Caco-2 (cell line): ENCODE measurements at places on chromosomes 7 and 10.
A peak's percentile ranks its signal among the peaks of the same experiment; 100 is the strongest.

GRCh38 chr10:131706952-131707351 lies 193.9 kb upstream of the PPP2R2D start:
- peak; percentile 9 for DNase-seq

GRCh38 chr7:129824291-129825208 lies 128.2 kb downstream of the UBE2H start:
- DNase-seq, result peak; percentile 94

- DNase-seq, result no peak
Observed at GRCh38 chr7:21191321-21192073, 236.4 kb upstream of the SP4 start.

- no peak for DNase-seq
Observed at GRCh38 chr10:64148607-64149006, 627.4 kb downstream of the REEP3 start.

- no peak for DNase-seq
Observed at GRCh38 chr7:23114896-23115295, 9.3 kb downstream of the KLHL7 start.

DNA sequence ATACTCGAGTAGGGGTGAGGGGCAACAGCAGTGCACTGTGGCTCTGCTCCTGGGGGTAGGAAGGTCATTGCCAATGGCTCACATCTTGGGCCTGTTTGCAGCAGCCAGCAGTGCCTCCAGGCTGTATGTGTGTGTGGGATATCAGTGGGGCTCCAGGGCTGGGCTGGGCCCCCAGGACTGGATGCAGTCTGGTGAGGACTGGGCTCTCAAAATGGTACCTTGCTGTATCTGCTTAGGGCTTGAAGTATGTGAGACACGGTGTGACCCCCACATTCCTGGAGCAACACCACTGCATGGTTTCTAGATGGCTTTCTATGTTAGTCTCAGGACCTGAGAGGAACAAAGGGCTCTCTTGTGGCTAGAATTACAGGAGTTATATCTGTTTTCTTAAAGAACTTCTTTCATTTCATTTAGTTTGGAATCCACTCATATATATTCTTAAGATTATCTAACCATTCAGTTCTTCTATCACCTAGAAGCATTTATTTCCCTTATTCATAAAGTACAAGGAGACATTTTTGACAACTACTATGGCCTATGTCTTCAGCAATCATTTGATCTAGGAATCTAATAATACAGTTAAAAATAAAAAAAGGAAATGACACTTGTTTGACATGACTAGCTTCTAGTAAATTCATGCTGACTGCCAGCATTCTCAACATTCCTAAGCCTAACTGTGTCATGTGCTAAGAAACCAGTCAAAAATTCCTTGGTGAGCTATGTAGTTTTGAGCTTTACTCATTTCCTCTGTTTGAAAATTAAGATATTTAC lies 443.2 kb upstream of the SEMA3A start:
- DNase-seq, result no peak

- no peak for DNase-seq
Observed at GRCh38 chr10:14219411-14219810, 111.3 kb downstream of the FRMD4A start.

DNA sequence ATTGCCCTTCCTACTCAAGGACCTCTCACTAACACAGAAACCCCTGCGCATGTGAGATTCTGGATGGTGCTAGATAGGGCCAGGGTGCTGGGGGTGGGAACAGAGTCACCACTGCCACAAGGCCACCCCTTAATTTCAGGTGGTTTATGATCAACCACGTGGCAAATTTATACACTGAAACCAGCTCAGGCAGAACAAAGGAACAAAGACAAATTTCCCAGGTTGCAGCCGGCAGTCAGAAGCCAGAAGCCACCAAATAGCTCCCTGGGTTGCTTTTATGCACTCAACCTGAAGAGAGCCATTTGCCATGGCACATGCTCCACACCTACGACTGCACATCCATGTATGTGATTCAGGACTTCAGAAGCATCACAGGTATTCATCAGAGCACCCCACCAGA lies 2.5 kb downstream of the VOPP1 start:
- no peak for DNase-seq

- DNase-seq, result no peak
Observed at GRCh38 chr10:127040756-127041155, 135.5 kb downstream of the DOCK1 start.

GRCh38 chr10:6124666-6125065 lies 35.8 kb downstream of the RBM17 start:
- no peak for DNase-seq

DNA sequence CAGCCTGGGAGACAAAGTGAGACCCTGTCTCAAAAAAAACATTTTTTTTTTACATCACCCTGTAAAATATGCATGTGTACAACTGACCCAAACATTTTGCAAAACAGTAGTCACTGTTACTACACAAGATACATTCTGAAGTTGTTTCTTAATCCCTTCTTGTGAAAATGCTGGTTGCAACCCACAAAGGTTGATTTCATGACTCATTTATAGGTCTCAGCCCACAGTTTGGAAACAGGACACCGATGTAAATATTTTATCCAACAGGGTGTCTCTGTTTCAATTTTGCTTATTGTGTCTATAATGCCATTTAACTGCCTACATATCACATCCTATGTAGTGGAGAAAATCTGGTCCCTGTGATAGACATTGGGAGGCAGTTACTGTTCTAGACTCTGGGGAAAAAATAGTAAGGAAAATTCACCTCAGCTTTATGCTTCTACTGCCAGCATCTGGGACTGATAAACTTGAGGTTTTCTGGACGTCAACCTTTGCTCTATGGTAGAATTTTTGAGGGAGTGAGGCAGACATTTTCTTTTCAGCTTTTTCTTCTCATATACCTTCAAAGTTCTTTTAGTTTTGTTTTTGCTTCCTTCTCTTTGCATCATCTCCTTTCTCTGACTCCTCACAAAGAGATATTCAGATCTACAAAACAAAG lies 1.6 kb upstream of the RAB19 start:
- DNase-seq, result no peak

DNA sequence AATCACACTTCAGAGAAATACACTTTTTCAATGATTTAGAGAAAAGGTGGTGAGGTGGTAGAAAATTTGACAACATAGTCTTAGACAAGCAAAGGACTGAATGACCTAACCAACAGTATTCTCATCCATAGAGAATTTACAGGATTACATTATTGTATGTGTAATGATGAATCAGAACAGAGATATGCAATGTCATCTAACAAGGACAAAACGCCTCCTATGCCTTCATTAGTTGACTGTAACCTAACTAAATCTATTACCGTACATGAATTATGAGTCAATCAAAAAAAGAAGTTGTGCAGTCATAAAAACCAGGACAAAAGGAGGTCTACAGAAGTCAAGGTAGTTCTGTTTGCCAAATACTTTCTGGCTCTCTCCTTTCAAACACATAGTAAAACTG lies 66.5 kb downstream of the RAB11FIP2 start:
- no peak for DNase-seq

DNA sequence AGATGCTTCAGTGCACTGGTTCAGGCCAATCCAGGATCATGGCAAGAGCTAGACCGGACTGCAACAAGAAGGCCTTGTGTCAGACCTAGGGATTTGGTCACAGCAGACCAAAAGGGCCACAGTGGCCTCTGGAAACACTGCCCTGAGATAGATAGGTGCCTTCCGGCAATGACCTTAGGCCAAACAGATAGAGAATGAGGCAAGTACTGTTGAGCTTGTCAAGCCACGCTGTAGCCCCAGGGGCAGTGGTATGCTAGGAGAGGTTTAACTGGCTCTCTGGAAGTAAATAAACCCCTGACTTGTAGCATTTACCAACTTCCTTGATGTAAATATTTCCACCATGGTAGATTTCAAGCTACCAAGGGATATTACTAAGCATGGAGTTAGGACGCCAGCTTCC lies 197.5 kb downstream of the GRID1 start:
- no peak for DNase-seq

DNA sequence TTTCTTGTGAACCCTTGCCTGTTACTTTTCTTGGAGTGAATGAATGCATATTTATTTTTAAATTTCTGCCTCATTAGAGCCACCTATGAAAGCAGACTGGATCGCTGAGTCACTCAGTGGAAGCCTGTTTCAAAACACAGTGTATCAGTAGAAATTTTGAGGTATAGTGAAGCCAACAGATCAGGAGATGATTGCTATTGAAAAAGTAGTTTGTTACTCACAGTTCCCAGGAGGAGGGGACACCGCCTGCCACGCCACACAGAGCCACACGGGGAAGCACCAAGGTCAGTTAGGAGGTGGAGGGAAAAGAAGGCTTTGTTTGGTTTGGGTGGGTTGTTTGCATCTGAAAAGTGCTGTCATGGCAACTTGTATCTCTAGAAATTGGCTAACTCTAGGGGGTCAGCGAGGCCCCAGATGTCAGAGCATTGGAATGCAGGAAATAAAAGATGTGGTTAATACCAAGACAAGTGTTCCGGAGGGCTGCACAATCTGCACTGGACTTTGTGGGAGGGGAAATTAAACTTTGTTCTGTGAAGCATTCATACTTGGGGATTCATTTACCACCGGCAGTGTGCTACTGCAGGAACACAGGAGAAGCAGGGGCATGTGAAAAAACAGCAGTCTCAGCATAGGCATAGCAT lies 106.4 kb upstream of the SDK1 start:
- no peak for DNase-seq

DNA sequence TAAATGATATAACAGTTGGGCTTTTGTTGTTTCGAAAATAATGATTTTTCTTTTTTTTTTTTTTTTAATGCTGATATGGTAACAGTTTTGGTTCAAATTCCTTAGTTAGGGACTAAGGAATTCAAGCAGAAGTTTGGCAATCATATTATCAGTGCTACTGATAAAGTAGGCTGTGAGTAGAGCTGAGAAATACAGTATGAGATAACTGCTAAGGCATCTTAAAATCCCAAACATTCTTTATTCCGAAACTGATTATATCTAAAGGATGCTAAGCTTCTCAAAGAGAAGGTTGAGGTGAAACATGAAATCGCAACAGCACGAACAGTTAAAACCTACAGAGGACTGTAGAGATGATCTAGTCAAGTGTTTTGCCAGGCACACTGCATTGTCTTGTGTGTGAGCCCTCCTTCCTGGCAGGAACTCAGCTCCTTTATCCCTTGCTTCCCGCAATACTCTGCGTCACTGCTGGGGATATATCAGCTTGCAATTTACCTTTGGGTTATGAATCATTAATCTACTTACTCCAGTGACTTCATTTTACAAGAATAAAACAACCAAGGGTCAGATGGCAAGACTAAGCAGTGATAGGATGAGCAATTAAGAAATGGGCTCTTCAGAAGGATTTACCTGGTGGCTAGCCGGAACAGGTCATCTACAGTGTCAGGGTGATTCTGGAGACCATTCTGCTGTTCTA lies 36.7 kb downstream of the IRF5 start:
- no peak for DNase-seq

DNA sequence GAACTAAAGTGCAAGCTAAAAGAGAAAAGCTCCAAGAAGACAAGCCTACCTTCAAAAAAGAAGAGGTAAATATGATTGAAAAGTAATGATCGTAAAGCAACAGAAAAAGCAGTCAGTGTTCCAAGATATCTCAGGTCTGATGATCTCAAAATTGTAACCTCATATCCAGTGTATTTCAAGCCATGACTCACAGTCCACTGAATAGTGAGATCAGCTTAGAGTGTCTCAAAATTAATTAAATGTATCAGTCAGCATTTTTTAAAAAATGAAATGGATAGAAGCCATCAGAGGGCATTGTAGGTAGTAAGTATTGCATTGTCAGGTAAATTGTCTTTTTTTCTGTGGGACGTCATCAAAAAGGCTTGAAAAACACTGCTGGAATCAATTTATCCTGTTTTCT lies 50.6 kb upstream of the AGBL3 start:
- DNase-seq, result no peak

- DNase-seq, result no peak
Observed at GRCh38 chr10:32882076-32882475, 76.0 kb downstream of the ITGB1 start.

DNA sequence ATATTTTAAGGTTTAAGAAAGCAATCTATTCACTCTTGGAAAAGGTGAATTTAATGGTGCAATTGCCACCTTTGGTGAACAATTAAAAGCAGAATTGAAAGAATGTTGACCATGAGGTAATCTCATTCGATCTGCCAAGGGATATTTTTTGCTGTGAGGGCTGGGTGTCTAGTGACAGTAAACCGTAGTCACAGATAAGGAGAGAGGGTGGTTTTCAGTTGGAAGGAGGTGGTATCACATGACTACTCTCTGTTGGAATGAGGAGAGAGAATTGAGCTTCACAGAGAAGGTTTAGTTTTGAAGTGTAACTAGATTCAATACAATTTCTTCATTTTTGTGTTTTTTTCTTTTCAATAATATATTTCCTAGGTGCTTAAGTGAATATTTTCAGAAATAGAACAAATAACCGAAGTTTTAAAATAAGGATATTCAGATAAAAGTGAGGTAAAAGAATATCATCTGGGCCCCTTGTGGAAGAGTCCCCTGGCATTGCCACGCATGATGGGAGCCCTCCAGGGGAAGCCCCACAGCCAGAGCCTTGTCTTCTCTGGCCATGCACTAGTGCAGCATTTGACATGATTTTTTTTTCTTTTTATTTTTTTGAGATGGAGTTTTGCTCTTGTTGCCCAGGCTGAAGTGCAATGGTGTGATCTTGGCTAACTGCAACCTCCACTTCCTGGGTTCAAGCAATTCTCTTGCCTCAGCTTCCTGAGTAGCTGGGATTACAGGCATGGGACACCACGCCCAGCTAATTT lies 73.4 kb downstream of the GPR141 start:
- no peak for DNase-seq

DNA sequence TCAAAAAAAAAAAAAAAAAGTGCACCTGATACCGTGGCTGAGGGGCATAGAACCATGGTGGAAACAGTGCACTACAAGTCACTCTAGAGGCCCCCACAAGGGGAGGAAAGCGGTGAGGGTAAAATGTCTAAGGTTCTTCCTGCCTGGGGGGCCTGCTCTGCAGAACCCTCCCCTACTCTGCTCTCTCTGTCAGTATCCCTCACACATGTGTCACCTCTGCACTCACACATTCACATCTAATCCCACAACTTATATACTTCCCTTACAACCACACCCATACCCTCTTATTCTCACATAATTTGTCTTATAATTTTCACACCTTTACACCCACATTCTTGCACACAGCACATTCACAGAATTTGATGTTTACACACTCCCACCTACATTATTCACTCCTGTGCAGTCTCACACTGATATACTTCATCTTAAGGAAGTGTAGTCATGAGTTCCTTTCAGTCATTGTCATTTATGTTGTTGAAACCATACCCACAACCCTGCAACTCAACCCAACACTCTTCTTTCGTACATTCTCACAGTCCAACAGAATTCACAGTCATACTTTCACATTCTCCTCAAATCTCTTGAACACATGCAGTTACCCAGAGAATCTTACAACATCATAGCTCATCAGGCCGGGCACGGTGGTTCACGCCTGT lies 68.0 kb upstream of the PAX2 start:
- DNase-seq, result no peak

GRCh38 chr7:24318326-24318725 lies 34.3 kb downstream of the NPY start:
- peak; percentile 41 for DNase-seq

DNA sequence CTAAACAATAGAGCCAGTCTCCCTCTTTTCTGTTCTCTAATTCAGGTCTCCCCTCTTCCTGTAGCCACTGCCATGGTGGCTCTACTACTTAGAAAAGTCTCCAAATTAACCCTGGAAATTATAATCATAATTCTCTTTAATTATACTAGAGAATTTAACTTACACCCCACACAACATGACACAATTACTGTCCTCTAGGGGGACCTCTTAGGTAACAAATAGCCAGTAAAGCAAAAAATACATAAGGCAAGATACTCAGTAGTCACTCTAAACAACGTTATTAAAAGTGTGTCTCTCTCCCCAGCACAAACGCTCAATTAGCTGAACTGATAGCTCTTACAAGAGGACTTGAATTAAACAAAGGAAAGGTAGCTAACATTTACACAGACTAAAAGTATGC lies 44.3 kb upstream of the ZNF107 start:
- no peak for DNase-seq

- no peak for DNase-seq
Observed at GRCh38 chr10:130141460-130141859, 5.3 kb downstream of the GLRX3 start.
